Stimulated activated CD4-positive, alpha-beta T cell treated with anti-CD3 and anti-CD28 coated beads, Interleukin-4, amount 100 ng/mL, for 1 hour (primary cell): ENCODE measurements at places on chromosomes 11 and 22.

DNA sequence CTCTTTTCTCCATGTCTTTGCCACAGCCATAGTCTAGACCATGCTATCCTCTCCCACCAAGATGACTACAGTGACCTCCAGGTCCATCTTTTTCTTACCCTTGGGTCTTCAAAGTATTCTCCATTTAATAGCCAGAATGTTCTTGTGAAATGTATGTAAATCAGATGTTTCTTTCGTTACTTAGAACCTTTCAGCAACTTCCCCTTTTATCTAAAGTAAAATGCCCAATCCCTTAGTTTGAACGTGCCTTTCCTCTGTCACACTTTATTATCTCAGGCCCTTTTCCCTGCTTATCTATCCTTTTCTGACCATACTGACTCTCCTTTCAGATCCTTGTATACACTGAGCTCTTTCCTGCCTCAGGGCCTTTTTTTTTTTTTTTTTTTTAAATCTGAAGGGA is 17.9 kb downstream of the RBM4B start:
- DNase-seq, result no peak

GRCh38 chr11:4662876-4663275 is 19.1 kb downstream of the OR51E1 start:
- DNase-seq, result no peak

DNA sequence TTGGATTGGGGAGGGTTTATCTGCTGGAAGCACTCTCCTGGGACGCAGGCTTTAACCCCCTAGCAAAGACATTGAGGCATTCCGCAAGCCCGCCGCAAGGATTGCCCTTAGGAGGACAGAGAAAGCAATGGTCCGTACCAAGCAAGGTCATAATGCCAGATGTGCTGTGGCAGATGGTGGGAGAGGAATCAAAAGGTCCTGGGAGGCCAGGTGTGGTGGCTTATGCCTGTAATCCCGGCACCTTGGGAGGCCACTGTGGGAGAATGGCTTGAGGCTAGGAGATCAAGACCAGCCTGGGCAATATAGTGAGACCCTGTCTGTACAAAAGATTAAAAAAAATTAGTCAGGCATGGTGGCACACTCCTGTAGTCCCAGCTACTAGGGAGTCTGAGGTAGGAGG is 12.4 kb upstream of the PRAME start:
- no peak for DNase-seq

- DNase-seq, result no peak
These were observed 12.5 kb upstream of the SREBF2 start for GRCh38 chr22:41820447-41820846.

- no peak for DNase-seq
These were observed 30.6 kb downstream of the EXPH5 start for GRCh38 chr11:108562746-108563581.

GRCh38 chr11:117644403-117645155 is 152.4 kb downstream of the DSCAML1 start:
- DNase-seq, result no peak

DNA sequence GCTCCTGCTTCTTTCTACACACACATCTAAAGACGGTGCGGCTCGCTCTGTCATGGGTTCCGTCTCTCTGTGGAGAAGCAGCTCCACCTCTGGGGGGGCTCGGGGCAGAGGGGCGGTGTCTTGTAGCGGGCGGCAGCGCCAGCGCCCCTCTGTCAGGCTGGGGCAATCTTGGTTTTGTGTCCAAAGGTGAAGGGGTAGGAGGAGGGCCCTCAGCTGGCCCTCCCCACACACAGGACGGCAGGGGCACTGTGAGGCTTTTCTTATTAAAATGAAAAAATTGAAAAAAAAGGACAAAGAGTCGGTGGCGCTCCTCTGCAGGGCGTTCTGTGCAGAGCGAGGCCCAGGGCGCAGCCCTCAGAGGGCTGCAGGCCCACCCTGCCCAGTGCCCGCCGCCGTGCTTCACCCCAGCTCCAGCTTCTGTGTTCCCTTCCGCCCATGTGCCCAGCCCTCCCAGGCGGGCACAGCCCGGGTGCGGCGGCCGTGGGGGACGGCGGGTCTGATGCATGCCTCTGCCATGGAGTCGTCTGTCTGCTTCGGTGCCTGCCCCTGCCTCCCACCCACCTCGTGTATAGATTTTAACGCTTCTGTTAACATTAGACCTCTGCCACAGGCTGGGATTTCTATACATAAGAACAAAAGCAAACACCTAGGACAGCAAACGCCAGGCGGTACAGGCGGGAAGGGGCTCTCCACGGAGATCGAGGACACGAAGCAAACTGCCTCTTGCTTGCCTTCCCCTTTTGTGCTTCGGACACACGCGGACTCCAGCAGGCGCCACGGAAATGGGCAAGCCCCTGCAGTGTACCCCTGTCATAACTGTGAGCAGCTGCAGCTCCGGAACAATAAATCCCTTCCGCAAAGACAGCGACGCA is 24.5 kb downstream of the MOB2 start:
- no peak for DNase-seq

- no peak for DNase-seq
These were observed 13.7 kb downstream of the TSPAN4 start for GRCh38 chr11:856397-856796.

DNA sequence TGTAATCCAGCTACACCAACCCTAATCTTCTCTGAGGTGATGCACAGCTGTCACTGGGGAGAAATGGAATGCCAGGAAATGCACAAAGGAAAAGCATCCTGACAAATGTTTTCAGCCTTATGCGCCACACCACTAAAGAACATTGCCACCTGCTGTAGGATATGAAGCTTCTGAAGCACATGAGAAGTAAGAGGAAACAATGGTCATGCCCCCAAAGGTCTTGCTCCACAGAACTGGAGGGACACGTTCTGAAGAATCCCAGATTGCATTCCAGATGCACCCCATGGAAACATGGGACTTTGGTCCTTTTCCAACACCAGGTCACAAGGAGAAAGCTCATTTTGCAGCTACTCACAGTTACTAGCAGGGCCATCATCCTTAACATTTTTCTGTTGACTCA is 48.7 kb upstream of the ZBED5 start:
- no peak for DNase-seq

- DNase-seq, result no peak
These were observed 1618.5 kb upstream of the TENM4 start for GRCh38 chr11:81059356-81059755.
